Ovary (tissue), 10 donors: ENCODE measurements at places on chromosomes 4 and X. TPM values are rescaled to one million over a fixed set of nuclear protein-coding genes. Genes with fewer than 3 reads are reported as not detected.

- peak; percentile 36 for DNase-seq
Measured at GRCh38 chr4:41887821-41888686, 47.2 kb upstream of the TMEM33 start.

DNA sequence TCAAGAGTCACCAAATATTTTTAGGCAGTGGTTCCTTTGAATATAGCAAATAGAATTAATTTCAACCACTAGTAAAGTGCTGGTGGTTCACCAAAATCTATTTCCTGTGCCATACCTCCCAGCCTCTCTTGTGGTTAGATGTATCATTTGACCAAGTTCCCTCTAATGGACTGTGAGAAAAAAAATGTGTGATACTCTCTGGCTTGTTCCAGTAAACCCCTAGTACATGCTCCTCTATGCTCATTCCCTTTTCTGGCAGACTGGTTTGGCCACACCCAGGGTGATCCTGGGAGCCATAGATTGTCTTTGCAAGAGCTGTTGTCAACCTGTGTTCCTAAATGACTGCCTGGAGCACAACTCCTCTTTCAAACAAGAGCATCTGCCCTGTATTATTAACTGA is 109.5 kb downstream of the FRAS1 start:
- DNase-seq: no peak

DNA sequence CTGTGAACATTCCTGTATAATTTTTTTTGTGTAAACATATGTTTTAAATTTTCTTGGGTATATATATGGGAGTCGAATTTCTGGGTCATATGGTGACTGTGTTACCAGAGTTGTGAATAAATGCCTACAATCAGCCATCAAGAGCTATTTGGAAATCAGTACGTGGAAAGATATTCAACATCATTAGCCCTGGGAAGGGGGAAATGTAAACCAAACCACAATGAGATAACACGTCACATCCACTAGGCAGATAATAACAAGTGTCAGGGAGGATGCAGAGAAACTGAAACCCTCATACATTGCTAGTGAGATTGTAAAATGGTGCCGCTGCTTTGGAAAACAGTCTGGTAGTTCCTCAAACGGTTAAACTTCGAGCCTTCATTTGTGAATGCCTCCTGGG is 43.9 kb downstream of the LUZP4 start:
- DNase-seq: no peak

DNA sequence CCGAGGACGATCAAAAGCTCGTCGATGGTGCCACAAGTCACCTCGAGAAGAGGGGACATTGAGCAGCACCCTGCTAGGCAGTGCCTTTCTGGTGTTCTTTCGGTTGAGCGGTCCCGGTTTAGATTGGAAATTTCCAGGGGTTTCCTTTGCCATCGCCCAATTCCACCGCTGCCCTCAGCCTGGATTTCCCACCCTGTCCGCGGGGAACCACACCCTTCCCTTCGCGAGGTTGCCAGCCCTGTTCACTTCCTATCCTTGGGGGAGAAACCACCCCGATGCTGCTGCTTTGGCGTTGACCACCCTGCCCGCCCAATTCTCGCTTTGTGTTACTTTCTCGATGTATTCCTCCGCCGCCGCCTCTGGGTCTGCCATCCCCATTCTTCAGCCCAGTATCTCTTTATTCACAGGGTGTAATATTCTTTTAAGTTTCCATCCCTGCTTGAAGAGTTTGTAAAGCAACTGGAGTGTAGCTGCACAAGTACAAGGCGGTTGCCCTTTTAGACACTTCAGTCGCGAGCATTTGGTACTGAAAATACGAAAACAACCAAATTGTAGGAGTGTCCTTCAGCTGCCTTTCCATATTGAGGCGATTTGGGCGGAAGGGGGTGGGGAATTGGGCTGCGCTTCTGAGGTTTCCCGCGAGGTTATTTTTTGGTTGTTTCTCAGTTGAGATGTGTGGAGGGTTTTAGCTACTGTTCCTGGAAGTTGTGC is 1.1 kb downstream of the OGT start:
- peak; percentile 32 for DNase-seq

DNA sequence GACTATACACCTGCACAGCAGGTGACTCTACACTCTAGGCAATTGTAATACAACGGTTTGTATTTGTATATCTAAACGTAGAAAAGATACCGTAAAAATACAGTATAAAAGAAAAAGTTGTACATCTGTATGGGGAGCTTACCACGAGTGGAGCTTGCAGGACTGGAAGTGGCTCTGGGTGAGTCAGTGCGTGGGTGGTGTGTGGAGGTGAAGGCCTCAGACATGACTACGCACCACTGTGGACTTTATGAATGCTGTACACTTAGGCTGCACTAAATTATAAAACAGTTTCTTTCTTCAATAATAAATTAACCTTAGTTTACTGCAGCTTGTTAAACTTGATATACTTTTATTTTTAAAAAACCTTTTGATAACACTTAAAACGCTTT is 85.0 kb upstream of the FAT1 start:
- DNase-seq: no peak

TLR3 gene
- total RNA-seq: 11.5 TPM

GRCh38 chr4:4867375-4868039 is 8.0 kb downstream of the MSX1 start:
- peak; percentile 78 for DNase-seq

- no peak for DNase-seq
Measured at GRCh38 chr4:28890949-28891775, 1829.0 kb upstream of the PCDH7 start.

GRCh38 chrX:52420824-52421443 is 52.1 kb downstream of the XAGE2 start:
- DNase-seq: no peak

GRCh38 chrX:103927030-103927429 is 35.4 kb upstream of the TMSB15B start:
- DNase-seq: no peak

DNA sequence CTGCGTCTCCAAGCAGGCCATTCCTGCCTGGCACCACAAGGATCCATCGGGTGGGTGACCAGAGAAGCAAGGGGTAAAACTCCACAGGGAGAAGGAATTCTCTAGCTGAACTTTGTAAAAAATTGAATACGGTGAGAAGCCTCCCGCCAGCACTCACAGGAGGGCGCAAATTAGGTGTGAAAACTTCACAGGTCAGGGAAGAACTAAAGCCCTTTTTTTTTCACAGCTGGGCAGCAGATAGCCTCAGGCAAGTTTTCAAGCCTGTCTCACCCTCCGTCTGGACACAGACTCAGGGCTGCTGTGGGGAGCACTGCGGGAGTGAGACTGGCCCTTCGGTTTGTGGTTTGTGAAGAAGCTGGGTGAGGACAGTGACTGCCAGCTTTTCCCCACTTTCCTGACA is 224.1 kb upstream of the FGF16 start:
- no peak for DNase-seq

DNA sequence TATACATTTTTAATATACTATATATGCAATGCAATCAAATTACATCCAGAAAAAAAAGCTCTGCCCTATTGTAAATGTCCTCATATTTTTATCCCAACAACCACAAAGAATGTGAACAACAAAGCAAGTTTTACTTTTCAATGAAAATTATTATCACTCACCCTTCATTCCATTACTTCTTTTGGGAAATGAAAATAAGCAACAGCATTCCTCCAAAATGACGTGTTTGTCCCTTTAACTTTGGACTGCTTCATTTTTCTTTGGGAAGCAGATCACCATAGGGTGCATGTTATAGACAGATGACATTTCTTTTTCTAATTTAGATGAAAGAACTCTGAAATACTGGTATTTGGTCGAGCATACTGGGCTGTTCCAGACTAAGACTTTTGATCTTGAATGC is 667.1 kb upstream of the BOD1L1 start:
- DNase-seq: no peak

NEUROG2 gene
- not detected for total RNA-seq

GRCh38 chr4:145345401-145345800 is 136.3 kb upstream of the SMAD1 start:
- no peak for DNase-seq

POLN gene
- total RNA-seq: 3.1 TPM

DNA sequence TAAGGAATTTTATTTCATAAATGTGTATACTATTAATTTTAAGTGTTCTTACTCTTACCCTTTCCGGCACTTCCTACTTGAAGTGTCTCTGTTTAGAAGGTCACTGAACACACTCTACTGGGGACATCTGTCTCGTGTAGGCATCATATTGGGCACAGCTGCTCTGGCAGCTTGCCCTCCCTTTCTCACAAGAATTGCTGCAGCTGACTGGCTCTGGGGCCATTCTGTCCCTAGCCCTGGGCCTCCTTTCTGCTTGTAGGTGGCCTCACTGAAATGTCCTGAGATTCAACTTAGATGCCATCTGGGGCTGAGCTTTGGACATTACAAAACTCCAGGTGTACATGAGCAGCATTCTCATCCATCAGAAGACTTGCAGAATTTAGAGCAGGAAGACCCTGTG is 49.6 kb downstream of the SMAD1 start:
- DNase-seq: no peak
